ENCODE measurements at places on chromosomes 12 and 14.

- peak; percentile 38 for DNase-seq
These were observed 19.0 kb downstream of the SSH1 start for GRCh38 chr12:108838194-108839017.

- DNase-seq: no peak
These were observed 57.0 kb upstream of the NID2 start for GRCh38 chr14:52125885-52126284.

DNA sequence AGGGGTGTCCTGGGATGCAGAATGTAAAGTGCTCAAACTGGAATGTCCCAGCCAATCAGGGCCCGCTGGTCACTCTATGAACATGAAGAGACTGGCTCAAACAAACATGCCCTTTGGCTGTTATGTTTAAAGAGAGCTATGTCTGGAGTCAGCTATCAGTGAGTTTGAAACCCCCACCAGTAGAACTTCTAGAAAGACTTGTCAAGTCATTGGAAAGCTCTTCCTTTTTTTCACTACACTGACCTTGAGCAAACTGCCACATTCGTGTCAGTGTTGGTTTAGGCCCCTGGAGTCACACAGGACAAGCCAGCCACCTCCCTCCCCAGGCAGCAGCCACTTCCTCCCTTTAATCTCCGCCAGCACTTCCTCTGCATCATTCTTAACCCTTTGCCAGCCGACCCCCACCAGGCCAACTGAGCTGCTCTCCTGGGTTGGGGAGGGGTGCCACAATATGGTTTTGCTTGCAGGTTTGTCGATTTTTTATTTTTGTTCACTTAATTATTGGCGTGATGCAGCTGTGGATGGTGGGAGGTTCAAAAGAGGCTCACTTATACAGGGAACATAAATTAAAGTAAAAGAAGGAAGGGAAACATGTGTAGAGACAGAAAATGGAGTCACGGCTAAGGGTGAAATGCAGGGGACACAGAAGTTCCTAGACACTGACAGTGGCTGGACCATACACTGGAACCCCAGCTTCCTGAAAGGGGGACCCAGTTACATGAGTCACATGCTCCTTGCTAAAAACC is 25.3 kb downstream of the CMKLR1 start:
- no peak for DNase-seq

DNA sequence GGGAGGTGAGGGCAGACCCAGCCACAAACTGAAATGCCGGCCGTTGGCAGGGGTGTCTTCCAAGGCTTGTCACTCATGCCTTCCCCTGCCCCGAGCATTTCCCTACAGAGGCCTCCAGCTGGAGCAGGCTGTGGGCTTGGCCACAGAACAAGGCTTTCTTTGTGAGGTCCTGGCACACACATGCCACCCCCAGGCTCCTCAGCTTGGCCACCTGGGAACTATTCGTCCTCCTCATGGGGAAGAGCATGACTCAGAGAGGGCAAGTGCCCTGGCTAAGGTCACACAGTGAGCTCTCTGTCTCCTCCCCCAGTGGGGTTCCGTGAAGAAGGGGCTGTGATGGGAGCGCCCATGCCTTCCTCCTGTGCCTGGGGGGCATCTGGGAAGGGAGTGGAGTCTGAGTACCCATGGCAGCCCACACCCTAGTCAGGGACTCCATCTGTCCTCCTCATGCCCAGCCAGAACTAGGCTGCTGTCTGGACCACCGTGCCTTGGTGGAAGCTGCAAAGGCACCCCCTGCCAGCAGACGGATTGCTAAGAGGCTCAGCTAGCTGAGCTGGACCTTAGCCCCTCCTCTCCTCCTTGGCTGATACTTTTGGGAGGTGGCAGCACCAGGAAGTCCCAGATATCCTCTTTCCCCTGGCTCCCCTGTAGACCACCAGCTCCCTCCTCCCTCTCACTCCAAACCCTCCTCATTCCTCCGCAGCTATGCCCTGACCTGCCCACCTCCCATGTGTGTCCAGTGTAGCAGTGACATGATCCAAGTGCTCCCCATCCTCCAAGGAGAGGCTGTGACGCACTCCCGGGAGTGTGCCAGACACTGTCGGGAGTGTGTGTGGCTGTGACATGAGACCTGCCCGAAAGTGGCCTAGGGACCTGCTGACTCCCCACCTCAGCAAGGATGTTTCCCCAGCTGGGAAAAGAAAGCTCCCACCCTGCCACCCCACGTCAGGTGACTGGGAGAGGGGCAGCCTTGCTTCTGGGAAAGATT is 21.4 kb downstream of the ABCB9 start:
- no peak for DNase-seq

GRCh38 chr14:60212503-60213371 is 36.3 kb upstream of the PPM1A start:
- DNase-seq: no peak

DNA sequence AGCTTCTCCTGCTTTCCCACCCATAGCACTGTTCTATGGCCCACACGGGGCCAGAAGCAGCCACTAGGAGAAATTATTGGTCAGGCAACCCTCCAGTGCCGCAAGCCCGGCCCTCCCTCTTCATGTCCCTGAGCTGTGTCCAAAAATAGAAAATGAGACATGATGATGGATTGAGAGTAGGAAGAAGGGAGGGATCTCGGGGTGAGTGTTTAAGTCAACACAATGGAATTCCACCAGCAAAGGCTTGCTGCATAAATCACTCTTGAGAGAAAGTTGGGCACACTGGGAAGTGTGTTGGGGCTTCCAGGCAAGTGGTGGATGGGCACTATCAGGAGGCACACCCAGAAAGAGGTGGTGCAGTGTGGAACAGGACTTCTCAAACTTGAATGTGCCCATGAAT is 94.2 kb downstream of the LLPH start:
- DNase-seq: no peak

- DNase-seq: no peak
These were observed 8.9 kb upstream of the LTA4H start for GRCh38 chr12:96044017-96044942.

GRCh38 chr14:76500480-76500879 is 124.5 kb downstream of the ESRRB start:
- DNase-seq: no peak

- DNase-seq: peak; percentile 36
These were observed 1.3 kb downstream of the GPR65 start for GRCh38 chr14:88005978-88006851.

DNA sequence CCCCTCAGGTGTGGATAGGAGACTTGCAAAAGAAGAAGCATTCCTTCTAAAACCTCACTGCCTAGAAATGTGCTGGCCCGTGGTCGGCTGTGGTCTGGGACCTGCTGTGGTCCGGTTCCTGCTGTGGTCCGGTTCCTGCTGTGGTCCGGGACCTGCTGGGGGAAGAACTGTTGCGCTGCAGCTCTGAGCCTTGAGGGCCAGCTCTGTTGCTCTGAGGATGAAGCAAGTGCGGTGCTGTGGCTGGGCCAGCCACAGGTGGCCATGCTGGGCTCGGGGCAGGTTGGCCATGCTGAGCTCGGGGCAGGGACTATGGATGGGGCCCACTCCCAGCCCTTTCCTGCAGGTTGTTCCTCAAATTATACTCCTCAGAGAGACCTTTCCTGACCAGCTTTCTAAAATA is 5.2 kb downstream of the NRXN3 start:
- no peak for DNase-seq

- DNase-seq: no peak
These were observed 1106.6 kb downstream of the VRK1 start for GRCh38 chr14:97903821-97904220.

DNA sequence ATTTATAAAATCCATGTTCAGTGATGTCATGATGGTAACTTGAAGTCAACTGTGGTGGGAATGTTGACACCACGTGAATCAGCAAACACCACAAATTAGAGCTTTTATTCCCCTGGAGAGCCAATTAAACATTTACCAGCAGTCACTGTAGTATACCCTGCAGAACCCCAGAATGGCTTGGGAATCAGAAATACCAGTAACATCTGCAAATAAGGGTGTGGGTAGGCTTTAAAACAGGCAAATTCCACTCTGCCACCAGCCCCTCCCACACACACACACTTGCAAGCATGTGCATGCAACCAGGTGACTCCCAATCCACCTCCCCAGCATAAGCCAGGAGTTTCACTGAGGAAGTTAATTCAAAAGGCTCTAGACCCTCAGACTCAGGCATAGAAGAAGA is 63.6 kb upstream of the TMEM263 start:
- no peak for DNase-seq

DNA sequence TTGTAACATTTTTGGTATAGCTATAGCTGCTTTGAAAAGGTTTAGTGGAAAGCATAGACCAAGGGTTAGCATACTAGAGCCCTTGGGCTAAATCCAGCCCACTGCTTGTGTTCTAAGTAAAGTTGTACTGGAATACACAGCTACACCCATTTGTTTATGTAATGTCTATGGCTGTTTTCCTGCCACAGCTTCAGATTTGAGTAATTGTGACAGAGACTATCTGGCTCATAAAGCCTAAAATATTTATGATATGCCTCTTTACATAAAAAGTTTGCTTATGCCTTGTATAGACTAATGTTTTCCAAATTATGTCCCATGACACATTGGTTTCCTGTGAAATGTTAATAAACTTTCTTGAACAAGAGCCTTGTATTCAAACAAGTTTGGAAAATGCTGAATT is 234.8 kb upstream of the ATP2B1 start:
- no peak for DNase-seq

GRCh38 chr14:22268875-22269274 is 320.1 kb downstream of the DAD1 start:
- DNase-seq: no peak

- DNase-seq: no peak
These were observed 354.3 kb downstream of the CEP128 start for GRCh38 chr14:80587096-80587724.

GRCh38 chr12:109927622-109928021 is 27.5 kb downstream of the TCHP start:
- DNase-seq: no peak

DNA sequence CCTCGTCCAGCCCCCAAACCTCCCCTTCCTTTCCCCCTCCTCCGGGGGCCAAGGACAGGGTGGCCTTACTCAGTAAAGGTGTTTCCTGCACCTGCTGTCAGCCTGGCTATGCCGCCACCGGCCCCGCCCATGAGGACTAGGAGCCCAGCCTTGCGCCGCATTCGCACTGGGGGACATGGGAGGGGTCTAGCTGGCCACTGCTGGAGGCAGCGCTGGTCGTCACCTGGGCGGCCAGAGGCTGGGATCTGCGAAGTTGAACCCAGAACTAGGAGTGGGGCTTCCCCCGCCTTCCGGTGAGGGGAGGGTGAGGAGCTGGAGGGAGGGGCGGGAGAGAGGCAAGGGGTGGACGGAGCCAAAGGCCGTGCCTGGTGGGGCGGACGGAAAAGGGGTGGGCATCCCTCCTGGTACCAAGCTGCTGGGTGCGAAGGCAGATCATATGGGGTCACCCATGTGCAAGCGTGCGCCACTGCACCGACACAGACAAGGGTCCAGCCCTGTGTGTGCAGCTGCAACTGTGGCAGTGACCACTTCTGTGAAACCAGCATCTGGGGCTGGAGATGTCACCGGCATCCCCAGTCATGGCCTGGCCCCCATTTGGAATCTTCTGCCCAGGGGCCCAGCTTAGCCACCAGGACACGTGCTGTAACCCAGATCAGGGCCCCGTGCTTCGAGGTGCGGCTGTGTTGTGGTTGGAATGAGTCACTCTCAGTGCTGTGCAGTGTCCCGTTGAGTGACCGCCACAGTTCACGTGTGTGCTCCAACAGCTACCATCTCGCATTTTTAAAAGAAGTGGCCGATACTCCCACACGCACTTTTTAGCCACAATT is 8.5 kb downstream of the AMN start:
- DNase-seq: no peak

- DNase-seq: no peak
These were observed 1.3 kb downstream of the SLC38A1 start for GRCh38 chr12:46267575-46267824.

DNA sequence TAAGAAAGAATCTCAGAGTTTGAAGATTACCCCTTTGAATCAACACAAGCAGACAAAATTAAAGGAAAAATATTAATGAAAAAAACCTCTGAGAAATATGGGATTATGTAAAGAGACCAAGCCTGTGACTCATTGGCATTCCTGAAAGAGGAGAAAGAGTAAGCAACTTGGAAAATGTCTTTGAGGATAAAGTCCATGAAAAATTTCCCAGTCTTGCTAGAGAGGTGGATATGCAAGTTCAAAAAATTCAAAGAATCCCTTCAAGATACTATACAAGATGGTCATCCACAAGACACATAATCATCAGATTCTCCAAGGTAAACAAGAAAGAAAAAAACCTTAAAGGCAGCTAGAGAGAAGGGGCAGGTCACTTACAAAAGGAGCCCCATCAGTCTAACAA is 13.3 kb downstream of the SLCO1B1 start:
- no peak for DNase-seq

DNA sequence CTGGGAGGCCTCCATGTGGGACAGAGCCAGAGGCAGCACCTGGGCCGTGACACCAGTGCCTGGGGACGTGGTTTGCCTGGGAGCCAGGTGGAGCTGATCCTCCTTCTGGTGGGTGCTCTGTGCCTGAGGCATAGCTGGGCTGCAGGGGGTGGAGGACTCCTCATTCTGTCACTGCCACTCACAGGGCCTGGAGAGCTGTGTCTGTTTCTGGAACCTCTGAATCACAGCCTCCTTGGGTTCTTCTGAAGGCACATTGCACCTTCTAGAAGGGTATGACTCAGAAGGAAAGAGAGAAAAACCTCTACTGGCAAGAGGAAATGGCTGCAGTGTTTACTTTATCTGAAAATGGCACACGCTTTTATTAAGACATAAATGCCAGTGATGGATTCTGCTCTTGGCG is 659.8 kb downstream of the VRK1 start:
- DNase-seq: peak; percentile 43

GRCh38 chr12:54300732-54301427 is at the start of gene NFE2:
Gene NFE2, minus strand, starts transcription at chr12:54301015. Its CDS starts 5,767 bp downstream, at chr12:54295248.
- no peak for DNase-seq

DNA sequence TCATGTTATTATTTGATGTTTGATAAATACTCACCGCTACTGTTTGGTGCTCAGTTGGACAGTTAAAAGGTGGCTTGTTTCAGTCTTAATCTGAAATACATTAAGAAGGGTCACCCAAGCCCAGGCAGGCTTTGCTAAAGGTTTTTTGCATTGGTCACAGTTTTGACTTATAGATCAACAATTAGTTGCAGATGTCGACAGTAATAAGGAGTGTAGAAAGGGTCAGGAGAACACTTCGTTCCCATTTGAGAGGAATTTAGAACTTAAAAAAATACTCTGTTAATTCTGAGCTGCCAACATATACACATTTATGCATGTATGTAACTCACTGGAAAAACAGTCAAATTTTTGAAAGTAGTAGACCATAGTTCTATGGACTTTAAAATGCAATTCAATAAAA is 130.3 kb downstream of the TMEM30B start:
- DNase-seq: no peak

- no peak for DNase-seq
These were observed 292.4 kb upstream of the SEL1L start for GRCh38 chr14:81826081-81826480.

Measured in stimulated activated CD8-positive, alpha-beta memory T cell treated with anti-CD3 and anti-CD28 coated beads, Interleukin-7, amount 100 ng/mL, for 1 hour (primary cell).